ENCODE measurements at places on chromosomes 2 and 18. TPM values are rescaled to one million over a fixed set of nuclear protein-coding genes. Genes with fewer than 3 reads are reported as not detected.

Gene RAB6C
- not detected for total RNA-seq

Gene POTEC
- total RNA-seq, result not detected

Gene HOXD10
- total RNA-seq, result not detected

Gene NR4A2
- 2.6 TPM for total RNA-seq

Gene DPYSL5
- total RNA-seq, result not detected
